Fibroblast of the conjunctiva (primary cell): ENCODE measurements at places on chromosomes 5 and 9.

GRCh38 chr5:57863661-57864060 lies 381.1 kb upstream of the ACTBL2 start:
- no peak for DNase-seq

DNA sequence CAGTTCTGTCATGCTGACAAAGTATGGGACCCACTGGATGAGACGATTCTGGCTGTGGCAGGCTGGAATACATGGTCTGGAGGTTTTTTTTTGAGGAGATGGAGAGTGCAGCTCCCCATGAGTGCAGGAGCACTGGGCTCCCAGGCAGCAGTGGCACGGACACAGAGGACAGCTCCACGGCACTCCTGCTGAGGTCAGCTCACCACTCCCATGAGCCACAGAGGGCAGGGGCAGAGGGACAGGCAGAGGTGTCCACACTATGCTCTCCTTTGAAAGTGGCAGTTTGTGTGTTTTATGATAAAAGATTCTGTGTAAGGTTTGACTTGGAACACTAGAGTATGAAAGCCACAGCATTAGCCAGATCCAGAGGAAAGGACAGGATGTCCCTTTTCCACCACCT lies 114.4 kb downstream of the UBE2R2 start:
- no peak for DNase-seq

DNA sequence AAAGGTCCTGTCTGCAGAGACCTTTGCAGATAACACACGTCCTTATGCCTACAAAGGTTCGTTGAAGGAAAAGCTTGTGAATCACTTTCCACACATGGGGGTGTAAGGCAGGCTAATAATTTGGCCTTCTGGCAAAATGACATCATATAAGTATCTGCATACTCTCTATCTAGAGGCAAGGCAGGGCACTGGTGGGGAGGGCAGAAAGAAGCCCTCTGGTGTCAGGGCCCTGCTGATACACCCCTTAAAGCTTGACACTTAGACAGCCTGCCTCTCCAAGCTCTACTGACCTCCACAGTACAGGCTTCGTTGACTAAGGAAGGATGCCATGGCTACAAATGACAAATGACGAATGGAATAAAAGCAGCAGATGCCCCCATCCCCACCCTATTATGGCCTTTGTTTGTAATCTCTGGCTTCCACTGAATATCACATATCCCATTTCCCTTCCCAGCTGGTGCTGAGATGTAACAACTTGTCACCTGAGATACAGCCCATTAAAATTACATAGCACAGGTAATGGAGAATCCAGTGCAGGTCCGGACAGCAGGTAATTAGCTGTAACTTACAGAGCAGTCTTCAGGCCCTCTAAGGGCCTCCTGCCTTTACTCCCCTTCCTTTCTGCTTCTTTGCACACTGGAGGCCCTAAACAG lies 76.9 kb upstream of the IFNK start:
- no peak for DNase-seq

DNA sequence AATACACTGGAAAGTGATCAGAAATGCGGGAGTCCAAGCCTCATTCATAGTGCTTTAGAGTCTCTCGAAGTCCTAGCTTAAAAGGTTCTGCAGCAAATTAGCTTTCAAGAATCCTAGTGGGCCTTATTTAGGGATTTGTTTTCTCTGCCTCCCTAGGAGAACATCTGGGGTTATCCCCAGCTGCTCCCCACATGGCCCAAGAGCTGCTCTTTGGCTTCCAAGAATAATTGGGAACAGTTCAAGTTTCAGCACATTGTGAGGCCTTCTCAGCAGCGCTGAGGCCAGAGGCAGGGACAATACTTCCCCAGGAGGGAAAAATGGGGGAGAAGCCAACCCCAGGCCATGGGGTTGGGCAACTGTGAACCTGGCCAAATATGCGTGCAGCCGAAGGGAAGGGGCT lies 108.7 kb downstream of the LIFR start:
- DNase-seq = peak; percentile 91

DNA sequence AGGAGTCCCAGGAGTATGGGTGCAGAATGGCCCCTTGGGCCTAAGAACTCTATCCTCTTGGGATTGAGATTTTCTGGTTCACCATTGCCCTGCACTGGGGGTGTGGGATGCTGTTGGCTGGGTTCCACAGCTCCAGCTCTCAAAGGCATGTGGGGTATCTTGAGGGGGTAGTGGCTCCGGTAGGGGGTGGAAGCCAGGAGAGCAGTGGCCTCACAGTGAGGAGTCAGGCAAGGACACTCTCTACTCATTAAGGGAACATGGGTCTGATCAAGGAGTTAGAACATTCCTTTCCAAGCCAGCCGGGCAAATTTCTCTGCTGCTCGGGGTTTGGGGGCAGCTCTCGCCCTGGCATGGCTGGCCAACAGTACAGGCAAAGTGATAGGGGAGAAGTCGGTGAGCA lies 33.0 kb downstream of the LARP1 start:
- no peak for DNase-seq

DNA sequence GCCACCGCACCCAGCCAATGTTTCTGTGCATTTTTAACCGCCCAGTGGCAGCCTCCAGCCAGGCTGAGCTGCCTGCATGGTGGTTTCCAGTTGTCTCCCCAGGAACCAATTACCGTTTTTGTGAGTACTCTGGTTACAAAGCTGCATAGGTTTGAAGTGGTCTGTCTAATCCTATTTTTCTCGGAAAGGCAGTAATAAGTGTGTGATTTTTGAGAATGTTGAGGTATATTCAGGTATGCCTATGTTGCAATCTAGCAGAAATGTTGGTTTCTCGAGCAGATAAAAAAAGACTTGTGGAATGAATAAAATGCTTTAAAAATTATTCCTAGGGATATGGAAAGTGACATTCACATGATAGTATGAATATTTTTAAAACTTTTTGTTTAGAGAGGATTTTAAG lies 41.5 kb upstream of the ANKH start:
- DNase-seq = no peak

DNA sequence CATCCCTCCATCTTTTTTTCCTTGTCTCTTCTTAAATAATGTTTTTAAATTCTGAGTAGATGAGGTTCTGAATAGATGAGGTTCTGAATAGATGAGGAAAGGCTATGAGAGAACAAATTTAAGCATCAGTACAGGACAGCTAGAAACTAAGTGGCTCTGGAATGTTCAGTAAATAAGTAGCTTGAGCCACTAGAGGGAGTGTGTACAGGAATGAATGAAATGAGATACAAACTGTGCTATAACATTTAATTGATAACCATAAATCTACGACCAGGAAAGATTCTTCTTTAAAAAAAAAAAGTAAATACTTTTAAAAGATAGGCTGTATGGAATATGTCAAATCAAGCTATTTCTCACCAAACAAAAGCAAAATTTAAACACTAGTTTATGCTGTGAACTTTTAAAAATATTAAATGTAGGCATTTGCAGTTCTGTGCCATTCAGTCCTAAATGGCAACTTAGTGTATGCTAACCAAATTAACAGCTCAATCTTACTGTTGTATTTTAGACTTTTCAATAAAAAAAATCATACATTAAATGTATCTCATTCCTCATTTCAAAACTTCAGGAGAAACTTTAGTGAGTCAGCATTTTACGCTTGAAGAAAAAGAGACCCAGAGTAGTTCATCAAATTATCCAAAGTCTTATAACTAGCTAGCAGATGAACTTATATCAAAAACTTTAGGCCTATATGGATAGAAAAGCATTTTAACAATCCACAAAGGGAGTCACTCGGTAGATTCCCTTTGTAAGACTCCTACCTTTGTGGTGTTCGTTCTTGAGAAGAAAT lies 70.4 kb upstream of the SNX2 start:
- peak; percentile 51 for DNase-seq

DNA sequence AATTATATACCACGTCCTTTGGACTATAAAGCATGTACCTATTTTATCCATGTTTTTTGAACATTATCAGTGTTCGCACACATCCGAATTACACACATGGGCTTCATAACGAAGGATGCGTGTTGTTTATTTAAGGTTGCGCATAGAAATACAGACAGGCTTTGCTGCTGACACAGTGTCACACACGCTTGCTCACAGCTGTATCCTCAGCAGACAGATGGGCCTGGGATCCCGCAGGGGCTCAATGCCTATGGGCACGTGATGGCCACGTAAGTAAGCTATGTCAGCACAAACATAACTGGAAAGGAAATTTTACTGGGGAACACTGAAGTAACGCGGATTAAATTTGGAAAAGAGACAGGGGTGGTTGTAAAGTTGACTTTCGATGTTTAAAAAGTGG lies 76.6 kb downstream of the OTULIN start:
- DNase-seq = no peak

DNA sequence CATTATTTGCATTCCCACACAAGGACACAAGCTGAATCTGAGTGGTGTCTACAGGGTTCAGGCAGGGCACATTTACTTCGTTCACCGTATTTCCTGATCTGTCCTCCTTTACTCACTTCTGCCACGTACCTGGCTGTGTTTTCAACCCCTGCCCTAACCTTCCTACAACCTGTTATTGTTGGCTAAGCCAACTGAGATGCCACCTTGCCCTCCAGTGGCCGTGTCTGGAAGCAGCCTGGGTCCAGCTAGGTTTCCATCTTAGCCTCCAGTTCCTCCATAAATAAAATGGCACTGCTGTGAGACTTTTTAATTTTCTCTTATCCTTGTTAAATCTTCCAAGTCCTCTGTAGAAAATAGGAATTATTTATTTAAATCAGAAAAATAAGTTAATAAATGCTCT lies 64.8 kb downstream of the ATP10B start:
- DNase-seq = no peak

DNA sequence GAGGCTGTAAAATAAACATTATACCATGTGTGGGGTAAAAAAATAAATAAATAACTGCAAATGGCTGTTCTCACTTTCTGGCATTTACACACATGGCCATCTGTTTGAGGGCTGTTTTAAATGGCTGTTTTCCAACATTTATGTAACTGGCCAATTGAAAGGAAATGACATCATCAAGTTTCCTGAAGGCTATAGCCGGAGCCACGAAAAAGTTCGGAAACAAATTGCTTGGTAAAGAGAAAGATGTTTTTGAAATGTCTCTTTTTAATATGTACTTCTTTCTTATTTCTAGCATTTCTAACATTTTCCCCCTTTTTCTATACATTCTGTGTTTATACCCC lies 95.4 kb upstream of the DAB2 start:
- DNase-seq = peak; percentile 88

GRCh38 chr5:119079318-119079921 lies 8.5 kb downstream of the DMXL1 start:
- DNase-seq = no peak

- no peak for DNase-seq
Measured at GRCh38 chr5:141692919-141693725, 11.1 kb upstream of the ARAP3 start.

- no peak for DNase-seq
Measured at GRCh38 chr5:66882606-66883227, 286.5 kb downstream of the MAST4 start.

DNA sequence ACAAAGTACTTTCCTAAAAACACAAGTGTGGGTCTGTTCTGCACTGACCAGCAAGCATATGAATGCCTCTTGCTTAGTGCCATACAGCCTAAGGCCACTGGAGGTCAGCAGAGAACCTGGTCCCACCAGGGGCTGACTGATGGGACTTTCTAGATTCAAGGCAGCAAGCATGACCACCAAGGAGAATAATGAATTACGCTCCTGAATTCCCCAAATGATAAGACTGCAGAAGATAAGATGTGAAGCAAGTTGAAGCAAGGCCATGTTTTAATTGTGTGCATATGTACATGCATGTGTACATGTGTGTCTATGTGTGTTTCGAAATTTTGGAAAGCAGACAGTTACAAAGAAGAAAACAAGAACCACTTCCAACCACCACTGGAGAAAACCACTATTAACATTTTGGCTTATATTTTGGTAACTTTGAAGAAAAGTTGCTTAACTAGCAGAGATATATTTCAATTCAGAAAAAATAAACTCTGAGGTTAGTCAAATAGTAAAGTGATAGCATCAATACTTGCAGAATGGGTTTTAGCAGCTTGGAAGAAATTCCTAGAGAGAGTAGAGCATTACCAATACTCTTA lies 70.5 kb downstream of the ERP44 start:
- DNase-seq = peak; percentile 68

DNA sequence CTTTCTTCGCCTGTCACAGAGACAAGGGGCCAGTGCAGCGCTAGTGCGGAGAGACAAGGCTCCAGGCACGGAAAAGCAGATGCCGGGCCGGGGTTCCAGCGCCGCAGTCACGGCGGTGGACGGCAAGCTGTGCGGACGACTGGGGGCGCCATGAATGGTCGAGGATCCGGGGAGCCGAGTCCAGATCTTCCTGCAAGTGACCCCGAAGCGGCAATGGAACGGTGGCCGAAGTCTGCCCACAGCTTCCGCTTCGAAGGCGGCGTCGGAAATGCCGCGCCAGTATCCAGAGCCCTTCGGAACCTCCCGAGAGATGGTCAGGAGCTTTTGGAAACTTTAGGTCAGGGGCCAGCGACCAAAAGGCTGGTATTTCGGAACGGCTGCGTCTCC lies 601 bp upstream of the FAF2 start:
- no peak for DNase-seq

DNA sequence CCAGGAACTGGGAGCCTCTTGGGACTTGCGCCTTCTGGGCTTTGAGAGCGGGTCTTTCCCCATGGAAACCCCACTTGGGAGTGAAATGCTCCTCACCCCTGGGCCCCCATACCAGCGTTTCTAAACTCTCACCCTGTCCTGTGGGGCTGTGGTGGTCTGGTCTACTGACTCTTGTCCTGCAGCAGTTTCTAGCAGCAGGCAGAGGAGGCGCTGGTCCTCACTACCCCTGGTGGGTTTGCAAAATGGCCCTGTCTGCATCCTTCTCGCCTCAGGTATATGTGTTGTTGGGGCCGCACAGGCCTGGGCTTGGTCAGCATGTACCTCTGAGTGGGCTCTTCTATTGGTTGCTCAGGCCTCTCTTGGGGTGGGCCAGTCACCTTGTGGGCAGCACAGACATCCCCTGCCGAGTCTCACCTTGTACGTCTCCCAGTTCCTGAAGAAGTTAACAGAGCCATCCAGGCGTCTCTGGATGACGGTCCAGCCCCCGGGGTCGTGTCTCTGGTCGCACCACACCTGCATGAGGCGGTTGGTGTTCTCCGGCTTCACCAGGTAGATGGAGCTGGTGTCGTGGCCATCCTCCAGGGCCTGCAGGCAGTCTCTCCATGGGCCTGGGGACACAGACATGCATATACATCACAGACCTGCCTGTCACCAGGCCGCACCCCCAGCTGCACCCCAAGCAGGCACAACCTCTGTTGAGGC lies 29.0 kb downstream of the ANGPTL2 start:
- no peak for DNase-seq

- no peak for DNase-seq
Measured at GRCh38 chr5:145887217-145887616, 14.4 kb upstream of the GRXCR2 start.

GRCh38 chr9:104319198-104319597 lies 184.9 kb upstream of the OR13F1 start:
- DNase-seq = no peak
